ENCODE measurements at places on chromosomes 4 and X.
A peak's percentile ranks its signal among the peaks of the same experiment; 100 is the strongest.

- DNase-seq: no peak
These were observed 83.1 kb upstream of the GYPA start for GRCh38 chr4:144223661-144224060.

DNA sequence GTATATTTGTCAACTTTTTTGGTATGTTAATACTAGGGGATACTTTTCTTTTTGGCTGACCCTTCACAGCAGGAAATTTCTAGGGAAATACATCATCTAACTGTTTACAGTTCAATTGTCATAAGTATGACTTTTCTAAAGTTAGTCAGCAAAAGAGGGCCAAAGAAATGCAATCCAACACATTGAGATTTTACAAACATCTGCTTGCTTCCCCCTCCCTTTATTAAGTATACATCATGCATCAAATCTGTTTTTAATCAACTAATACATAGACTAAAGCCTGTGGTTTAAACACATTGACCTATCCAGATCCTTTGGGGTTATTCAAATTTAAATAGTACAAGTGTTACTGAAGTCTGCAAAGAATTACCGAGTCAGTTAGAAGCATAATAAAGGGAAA lies 93.9 kb downstream of the MID1 start:
- no peak for DNase-seq

- DNase-seq: no peak
These were observed 30.5 kb downstream of the RAB40A start for GRCh38 chrX:103488794-103489193.

DNA sequence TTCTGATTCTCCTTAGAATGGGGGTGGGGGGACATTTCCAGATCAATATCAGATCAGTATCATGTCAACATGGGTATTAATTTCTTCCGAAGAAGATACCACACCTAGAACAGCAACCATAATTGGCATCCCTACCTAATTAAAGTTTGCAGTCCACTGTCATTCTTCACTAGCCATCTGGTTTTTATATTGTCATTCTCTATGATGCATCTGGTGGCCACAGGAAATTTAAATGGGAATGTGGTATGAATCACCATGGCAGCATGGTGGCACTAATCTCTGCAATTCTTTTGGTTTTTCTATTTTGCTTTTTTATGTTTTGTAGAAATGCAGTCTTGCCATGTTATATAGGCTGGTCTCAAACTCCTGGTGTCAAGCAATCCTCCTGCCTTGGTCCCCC lies 16.6 kb upstream of the UBE2D3 start:
- no peak for DNase-seq

- no peak for DNase-seq
These were observed 63.0 kb downstream of the MBNL3 start for GRCh38 chrX:132425744-132426318.

GRCh38 chr4:151035911-151036310 lies 20.8 kb upstream of the LRBA start:
- DNase-seq: no peak

DNA sequence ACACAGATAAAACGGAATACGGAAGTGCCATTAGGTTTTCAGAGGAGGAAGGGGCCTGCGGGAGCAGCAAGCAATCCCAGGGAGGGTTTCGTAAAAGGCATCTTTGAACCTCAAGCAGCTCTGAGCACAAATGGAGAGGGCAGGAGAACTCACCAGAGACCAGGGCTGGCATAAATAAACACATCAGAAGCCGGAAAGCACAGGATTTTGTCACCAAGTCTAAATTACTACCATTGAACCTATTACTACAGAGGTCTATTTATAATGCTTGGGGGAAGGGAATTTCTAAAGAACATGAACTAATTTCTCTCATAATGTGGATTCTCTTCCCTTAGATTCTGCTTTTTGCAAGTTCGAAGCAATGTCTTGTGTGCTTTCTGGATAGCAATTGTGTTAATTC lies 39.6 kb upstream of the MBTPS2 start:
- no peak for DNase-seq

DNA sequence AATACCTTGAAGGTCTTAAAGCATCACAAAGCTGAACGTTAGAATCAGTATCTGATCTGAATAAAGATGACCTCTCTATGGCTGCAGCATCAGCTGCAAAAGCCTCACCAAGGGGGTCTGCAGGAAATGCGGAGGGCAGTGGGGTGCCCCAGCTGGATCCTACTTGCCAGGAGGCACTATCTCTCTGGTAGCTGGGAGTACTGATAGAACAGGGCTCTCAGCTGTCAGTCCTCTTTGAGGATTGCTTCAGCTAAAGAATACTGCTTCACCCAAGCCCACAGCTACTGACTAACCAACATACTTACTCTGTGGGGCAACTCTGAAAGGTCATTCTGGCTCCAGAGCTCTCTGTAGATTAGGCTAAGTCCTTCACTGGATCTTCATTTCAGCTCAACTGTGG lies 112.5 kb upstream of the ZFP42 start:
- DNase-seq: no peak

GRCh38 chrX:13689741-13690211 lies 848 bp downstream of the RAB9A start:
- DNase-seq: no peak

GRCh38 chr4:1611501-1611870 lies 72.6 kb downstream of the FAM53A start:
- DNase-seq: no peak

GRCh38 chrX:136203438-136203837 lies 47.8 kb downstream of the MAP7D3 start:
- no peak for DNase-seq

- no peak for DNase-seq
These were observed 22.2 kb downstream of the TACC3 start for GRCh38 chr4:1743551-1743950.

DNA sequence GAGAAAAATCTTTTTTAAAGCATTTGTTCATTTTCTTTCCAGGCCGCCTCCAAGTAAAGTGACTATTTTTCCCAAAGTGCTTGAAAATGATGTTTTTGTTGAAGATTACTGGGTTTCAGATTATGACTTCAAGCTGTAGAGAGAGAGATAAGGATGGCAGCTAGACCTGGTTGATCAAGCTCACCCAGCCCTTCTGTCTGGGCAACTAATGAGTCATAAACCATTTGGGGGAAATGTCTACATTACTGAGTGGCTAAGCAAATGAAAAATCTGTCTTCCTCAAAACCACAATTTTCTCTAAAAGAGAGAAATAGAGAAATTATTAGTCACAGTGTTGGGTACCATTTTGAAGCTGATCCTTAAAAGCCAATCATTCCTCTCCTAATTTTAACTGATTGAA lies 355.4 kb upstream of the CPEB2 start:
- DNase-seq: no peak

DNA sequence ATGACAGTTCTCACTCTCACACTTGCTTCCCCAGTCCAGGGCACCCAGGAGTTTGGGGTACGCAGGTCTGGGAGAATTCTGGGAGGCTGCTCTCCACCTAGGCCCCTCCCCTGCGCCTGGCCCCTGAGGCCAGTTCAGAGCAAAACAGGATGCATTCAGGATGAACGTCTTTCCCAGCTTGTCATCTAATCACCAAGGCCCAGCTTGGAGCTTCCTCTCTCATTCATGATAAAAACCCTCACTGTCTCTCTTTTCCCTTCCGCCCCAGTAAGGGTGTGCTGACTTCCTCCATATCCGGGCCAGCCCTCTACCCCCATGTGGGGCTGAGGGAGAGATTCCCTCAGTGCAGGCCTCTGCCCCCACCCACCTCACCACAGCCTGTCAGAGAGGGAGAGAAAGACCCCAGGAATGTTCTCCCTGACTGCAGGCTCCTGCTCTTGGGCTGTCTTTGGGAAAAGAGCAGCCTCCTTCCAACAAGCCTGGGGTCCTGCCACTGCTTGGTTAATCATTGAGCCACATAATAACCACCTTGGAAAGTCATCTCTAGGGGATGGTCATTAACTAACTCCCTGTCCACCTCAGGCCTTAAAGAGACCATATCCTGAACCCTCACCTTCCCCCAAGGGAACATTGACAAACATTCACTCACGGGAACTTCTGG lies 50.1 kb downstream of the STARD8 start:
- no peak for DNase-seq

DNA sequence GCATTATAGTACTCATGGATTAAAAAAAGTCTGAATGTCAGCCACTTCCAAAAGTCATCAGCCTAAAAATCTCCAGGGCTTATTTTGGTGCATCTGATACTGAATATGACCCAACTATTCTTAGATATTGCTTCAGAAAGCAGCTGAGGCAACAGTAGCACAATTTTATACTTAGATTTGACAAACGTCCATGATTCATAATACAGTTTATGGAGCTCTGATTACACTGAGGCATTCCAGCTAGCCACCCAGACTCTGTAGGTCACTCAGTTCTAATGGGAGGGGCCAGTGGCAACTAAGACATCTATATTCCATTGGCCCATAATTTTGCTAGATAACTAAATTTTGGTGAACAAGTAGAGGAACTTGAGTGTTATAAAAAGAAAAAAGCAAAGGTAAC lies 10.3 kb downstream of the SPATA4 start:
- no peak for DNase-seq

DNA sequence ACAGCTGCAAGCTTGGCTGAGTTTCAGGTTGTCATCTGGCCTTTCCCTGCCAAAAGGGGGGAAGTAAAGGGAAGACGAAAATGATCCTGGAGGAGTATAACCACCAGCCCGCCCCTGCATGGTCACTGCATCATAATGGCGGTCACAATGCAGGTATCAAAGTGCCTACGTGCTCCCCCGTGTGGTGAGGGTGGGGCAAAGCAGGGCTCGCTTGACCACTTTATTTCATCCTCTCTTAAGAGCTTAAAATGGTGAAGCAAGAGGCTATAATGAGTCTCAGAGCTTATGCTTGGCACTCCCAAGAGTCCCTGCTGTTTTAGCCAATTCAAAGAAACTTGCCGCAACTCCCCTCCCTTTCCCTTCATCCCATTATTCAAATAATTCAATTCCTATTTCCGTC lies 105.6 kb downstream of the APOOL start:
- DNase-seq: no peak

DNA sequence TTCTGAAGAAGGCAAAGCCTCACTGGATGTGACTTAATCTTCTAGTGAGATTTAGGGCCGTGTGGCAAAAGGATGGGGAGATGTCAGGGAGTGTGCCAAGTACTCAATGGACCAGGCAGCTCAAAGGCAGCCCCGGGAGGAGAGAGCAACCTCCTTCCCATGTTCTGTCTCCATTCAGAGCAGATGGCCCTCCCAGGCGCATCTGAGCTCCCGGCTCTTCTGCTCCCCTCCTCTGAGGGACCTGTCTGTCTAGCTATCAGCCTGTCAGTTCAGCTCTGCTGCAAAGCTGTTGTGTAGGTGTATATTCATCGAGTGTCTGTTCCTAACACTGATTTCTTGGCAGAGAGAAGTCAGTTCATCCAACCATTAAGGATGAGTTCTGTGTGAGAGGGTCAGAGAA lies 10.9 kb upstream of the PORCN start:
- DNase-seq: no peak

- no peak for DNase-seq
These were observed 7.9 kb downstream of the TBX22 start for GRCh38 chrX:80022363-80023031.

DNA sequence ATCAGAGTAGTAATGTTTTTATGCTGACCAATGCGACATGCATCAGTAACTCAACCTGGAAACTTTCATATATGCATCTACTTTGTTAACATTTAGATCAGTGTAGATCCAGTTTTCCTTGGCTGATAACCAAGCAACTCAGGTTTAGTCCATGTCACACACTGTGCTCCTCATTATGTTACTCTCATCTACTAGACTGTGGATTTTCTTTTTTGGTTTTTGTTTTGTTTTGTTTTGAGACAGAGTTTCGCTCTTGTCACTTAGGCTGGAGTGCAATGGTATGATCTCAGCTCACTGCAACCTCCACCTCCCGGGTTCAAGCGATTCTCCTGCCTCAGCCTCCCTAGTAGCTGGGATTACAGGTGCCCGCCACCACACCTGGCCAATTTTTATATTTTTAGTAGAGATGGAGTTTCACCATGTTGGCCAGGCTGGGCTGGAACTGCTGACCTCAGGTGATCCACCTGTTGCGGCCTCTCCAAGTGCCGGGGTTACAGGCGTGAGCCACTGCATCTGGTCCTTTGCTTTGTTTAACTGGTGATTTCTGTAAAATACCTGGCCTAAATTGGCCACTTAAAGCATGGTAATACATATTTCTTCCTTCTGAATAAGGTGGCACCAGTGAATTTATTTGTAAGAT lies 48.6 kb downstream of the SMARCAD1 start:
- DNase-seq: no peak

GRCh38 chr4:78684325-78685079 lies 91.6 kb upstream of the BMP2K start:
- no peak for DNase-seq

DNA sequence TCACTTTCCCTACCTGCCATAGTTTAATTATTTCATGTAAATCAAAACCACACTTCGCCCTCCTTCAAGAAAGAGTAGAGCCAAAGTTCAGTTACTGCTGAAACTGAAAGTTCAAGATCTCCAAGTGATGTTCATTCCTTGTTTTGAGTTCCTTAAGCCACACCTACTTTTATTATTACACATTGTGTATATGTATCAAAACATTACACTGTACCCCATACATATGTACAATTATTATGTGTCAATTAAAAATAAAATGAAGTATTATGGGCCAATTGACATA lies 892.3 kb upstream of the NDST4 start:
- no peak for DNase-seq

- no peak for DNase-seq
These were observed 4.9 kb upstream of the TXK start for GRCh38 chr4:48138936-48139335.

GRCh38 chrX:7068939-7069367 lies 78.6 kb upstream of the STS start:
- no peak for DNase-seq

DNA sequence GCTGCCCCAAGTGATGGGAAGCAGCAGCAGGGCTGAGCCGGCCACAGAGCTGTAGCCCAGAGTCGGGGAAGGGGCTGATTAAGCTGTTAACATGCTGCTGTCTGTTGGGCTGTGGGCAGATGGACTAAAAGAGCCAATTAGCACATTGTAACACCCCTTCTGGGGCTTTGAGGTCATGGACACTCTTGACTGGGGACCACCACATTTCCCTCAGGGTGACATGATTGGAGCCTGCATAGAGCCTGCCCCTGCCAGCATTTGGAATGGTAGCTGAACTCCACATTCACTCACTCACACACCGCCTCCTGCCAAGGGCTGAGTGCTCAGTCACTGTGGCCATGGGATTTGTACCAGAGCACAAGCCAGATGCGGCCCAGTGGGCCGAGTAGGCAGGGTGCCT lies 646.9 kb downstream of the FAT4 start:
- no peak for DNase-seq

DNA sequence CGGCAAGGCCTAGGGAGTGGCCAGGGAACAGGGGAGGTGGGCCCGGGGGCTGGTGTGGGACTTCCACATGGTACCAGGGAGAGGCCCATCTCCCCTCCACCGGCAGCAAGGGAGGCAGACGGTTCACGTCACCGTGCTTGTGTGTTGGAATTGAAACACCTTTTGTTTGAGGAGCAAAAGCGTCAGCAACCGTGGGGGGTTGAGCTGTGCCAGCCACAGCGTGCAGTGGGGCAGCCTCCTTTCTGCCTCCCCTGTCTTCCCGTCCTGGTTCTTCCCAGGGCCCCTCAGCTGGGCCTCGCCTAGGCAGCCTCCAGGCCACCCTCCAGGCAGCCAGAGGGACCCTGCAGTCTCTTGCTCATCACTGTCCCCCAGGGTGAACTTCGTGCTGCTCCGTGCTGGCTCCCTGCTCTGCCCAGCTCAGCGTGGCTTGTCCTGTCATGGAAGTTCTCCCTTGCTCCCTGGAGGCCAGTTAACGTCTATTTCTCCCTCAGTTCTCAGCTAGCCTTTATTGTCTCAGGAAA lies 32.1 kb upstream of the HGFAC start:
- no peak for DNase-seq

GRCh38 chrX:63740382-63740781 lies 44.6 kb downstream of the ARHGEF9 start:
- DNase-seq: no peak

GRCh38 chrX:150772150-150772970 lies 79.2 kb downstream of the MTMR1 start:
- peak; percentile 35 for DNase-seq

Measured in stimulated activated CD8-positive, alpha-beta memory T cell treated with anti-CD3 and anti-CD28 coated beads, Interleukin-4, amount 100 ng/mL, for 1 hour (primary cell).